ENCODE measurements at places on chromosomes 6 and 20. TPM values are rescaled to one million over a fixed set of nuclear protein-coding genes. Genes with fewer than 3 reads are reported as not detected.

The PDYN gene
- 1.6 TPM for total RNA-seq

The EYA4 gene
- total RNA-seq, result 0.94 TPM

The PIGU gene
- total RNA-seq, result 30.0 TPM

The RPRD1B gene
- 48.5 TPM for total RNA-seq

The AIF1 gene
- 3.4 TPM for total RNA-seq

The ZHX3 gene
- 32.2 TPM for total RNA-seq

The PPP1R16B gene
- total RNA-seq, result 11.6 TPM

The DNAH8 gene
- total RNA-seq, result under 0.01 TPM

The LY6G6D gene
- total RNA-seq, result not detected

The EGFL8 gene
- 5.9 TPM for total RNA-seq

The IL17A gene
- not detected for total RNA-seq

The KCNB1 gene
- total RNA-seq, result 14.4 TPM

The PRKN gene
- 13.8 TPM for total RNA-seq

The CYP21A2 gene
- total RNA-seq, result not detected

The ASIP gene
- not detected for total RNA-seq

The ZSCAN16 gene
- 24.4 TPM for total RNA-seq

The CNR1 gene
- total RNA-seq, result 344 TPM

The IRF4 gene
- not detected for total RNA-seq

The SLC2A4RG gene
- total RNA-seq, result 3.4 TPM

The SLC35D3 gene
- total RNA-seq, result not detected

The TINAG gene
- total RNA-seq, result not detected

The TREM1 gene
- not detected for total RNA-seq

The STX7 gene
- total RNA-seq, result 78.3 TPM

The SUMO4 gene
- total RNA-seq, result 19.4 TPM

The NR2E1 gene
- total RNA-seq, result 13.5 TPM
